ENCODE measurements at places on chromosomes 4 and X. TPM values are rescaled to one million over a fixed set of nuclear protein-coding genes. Genes with fewer than 3 reads are reported as not detected.
A peak's percentile ranks its signal among the peaks of the same experiment; 100 is the strongest.

CCSER1 gene
- 0.77 TPM for total RNA-seq

ADGRG2 gene
- total RNA-seq = 0.43 TPM

USP51 gene
- 6.6 TPM for total RNA-seq

PARM1 gene
- total RNA-seq = 1.6 TPM

MND1 gene
- 42.2 TPM for total RNA-seq

ATG4A gene
- 4.5 TPM for total RNA-seq

WDR1 gene
- total RNA-seq = 83.1 TPM

HAUS7 gene
- 25.9 TPM for total RNA-seq

NXF2B gene
- total RNA-seq = 2.2 TPM

GRID2 gene
- 0.17 TPM for total RNA-seq

- H3K4me3 ChIP-seq = no peak overlapping the region
- no peak for DNase-seq
- no peak overlapping the region for H3K27ac ChIP-seq
- H3K36me3 ChIP-seq = no peaks in the 10 kb centered on the region
- peaks cover 2% of the 10 kb centered on the region for H3K4me1 ChIP-seq
- no peaks in the 10 kb centered on the region for H3K27me3 ChIP-seq
Observed at GRCh38 chrX:13868591-13868990, 51.7 kb upstream of the GPM6B start.

- H3K36me3 ChIP-seq = no peaks in the 10 kb centered on the region
- DNase-seq = no peak
- H3K4me1 ChIP-seq = no peaks in the 10 kb centered on the region
Observed at GRCh38 chr4:99879458-99879857, 14.8 kb downstream of the LAMTOR3 start.

DNA sequence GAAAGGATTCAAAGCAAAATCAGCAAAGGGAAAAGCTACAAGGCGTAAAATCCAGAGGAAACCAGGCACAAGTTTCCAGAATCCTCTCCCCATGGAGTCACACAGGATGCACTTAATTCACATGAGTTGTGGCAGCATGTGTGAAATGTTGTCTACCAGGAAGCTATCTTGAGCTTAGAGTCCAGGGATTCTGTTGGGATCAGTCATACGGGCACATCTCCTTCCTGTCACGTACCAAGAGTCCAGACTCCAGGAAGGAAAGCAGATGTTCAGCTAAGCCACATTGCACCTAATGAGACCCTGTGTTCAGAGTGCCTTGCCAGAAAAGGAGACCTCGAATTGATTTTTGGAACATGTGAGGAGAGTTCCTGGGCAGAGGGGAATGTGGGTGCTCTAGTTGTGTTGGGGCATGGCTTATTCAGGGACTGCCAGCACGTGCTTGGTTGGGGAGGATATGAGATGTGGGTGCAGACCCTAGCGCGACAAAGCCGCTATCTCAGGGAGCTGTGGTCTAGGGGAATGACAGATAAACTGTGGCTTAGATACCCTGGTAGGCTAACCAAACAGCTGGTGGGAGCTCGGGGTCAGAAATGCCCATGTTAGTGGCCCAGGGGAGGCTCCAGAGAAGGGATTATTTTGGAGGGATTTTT lies 70.0 kb downstream of the EVC start:
- peaks cover 9% of the 10 kb centered on the region for H3K36me3 ChIP-seq
- no peak overlapping the region for H3K4me3 ChIP-seq
- no peak for DNase-seq
- no peaks in the 10 kb centered on the region for H3K27me3 ChIP-seq

GRCh38 chr4:168795346-168795745 lies 214.7 kb downstream of the CBR4 start:
- H3K36me3 ChIP-seq = no peaks in the 10 kb centered on the region
- H3K4me1 ChIP-seq = peaks cover 7% of the 10 kb centered on the region
- no peak for DNase-seq
- no peaks in the 10 kb centered on the region for H3K27me3 ChIP-seq
- no peak overlapping the region for H3K4me3 ChIP-seq
- no peak overlapping the region for H3K27ac ChIP-seq

- peaks cover 4% of the 10 kb centered on the region for H3K4me1 ChIP-seq
- DNase-seq = no peak
- no peaks in the 10 kb centered on the region for H3K27me3 ChIP-seq
- H3K27ac ChIP-seq = no peak overlapping the region
Observed at GRCh38 chrX:10554612-10555270, 65.6 kb downstream of the MID1 start.

DNA sequence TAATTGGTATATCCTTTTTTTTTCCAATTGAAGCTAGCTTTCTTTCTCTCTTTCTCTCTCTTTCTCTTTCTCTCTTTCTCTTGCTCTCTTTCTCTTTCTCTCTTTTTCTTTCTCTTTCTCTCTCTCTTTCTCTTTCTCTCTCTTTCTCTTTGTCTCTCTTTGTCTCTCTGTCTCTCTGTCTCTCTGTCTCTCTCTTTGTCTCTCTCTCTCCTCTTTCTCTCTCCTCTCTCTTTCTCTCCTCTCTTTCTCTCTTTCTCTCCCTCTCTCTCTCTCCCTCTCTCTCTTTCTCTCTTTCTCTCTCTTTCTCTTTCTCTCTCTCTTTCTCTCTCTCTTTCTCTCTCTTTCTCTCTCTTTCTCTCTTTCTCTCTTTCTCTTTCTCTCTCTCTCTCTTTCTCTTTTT lies 66.6 kb downstream of the ASMT start:
- no peaks in the 10 kb centered on the region for H3K36me3 ChIP-seq
- H3K27me3 ChIP-seq = no peaks in the 10 kb centered on the region
- H3K4me1 ChIP-seq = no peaks in the 10 kb centered on the region
- no peak overlapping the region for H3K4me3 ChIP-seq
- DNase-seq = no peak

DNA sequence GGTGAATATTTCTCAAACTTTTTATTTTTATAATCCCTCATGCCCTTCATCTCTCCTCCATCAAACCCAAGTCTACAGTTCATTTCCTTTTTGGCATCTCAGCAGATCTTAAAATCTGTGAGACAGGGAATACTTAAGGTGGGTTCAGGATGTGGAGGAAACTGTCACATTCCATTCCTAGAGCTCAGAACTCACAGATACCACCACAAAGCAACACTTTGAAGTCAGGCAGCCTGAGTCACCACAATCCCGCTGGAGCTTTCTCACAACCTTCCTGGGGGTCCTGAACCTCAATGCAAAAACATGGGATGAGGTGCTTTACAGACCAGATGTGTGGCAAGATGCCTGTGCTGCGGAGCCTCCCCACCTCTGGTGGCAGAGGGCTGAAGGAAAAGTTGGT lies 63.2 kb downstream of the HHIP start:
- H3K36me3 ChIP-seq = no peaks in the 10 kb centered on the region
- peak; percentile 23 for DNase-seq
- no peak overlapping the region for H3K27ac ChIP-seq
- no peak overlapping the region for H3K4me3 ChIP-seq
- H3K4me1 ChIP-seq = peaks cover 36% of the 10 kb centered on the region

DNA sequence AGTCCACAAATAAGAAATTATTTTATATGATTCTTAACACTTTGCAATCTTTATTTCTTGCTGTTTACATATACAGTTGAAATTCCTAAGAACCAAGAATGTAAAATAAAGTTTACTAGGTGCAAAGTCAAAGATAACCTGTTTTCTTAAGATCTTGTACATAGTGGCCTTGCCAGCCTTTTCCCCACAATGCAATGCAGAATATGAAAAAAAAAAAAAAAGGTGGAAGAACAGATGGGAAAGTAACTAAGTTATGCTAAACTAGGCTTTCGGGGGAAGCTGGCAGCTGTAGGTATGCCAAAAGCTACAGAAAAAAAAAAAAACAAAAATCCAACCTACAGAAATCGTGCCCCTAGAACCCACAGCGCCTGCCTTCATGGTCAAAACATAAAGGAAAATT lies 1588.4 kb downstream of the STIM2 start:
- H3K4me3 ChIP-seq = no peak overlapping the region
- H3K36me3 ChIP-seq = no peaks in the 10 kb centered on the region
- DNase-seq = no peak
- H3K27ac ChIP-seq = no peak overlapping the region

DNA sequence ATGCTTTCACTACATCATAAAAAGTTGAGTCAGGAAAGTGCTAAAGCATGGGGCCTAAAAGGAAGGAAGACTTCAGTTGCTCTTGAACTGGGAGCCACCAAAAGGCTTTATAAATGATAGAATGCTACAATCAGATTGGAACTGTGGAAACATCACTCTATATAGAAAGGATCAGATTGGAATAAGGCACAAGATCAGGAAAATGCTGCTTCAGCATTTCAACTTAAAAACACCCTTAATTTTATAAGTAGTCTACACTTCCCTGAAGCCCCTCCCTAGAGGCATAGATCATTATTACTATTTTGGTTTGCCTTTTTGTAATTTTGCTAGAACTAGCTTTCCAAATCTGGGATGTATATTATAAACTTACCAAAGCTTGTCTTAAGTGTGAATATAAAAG lies 170.7 kb downstream of the FANCB start:
- H3K4me3 ChIP-seq = no peak overlapping the region
- no peak for DNase-seq
- H3K27me3 ChIP-seq = no peaks in the 10 kb centered on the region
- no peaks in the 10 kb centered on the region for H3K4me1 ChIP-seq
- no peaks in the 10 kb centered on the region for H3K36me3 ChIP-seq
- no peak overlapping the region for H3K27ac ChIP-seq

DNA sequence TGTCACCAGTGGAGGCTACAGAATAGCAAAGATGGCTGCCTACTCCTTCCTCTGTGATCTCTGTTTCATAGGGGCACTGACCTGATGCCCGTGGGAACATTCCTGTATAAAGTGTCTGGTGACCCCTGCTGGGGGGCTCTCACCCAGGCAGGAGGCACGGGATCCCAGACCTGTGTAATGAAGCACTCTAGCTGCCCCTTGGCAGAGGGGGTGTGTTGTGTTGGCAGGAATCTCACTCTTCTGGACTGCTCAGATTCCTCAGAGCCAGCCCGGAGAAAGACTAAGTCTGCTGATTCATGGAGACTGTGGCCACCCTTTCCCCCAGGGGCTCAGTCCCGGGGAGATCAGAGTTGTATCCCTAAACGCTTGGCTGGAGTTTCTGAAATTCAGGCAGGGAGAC lies 648.3 kb downstream of the SPRY1 start:
- H3K27me3 ChIP-seq = no peaks in the 10 kb centered on the region
- H3K4me1 ChIP-seq = no peaks in the 10 kb centered on the region
- DNase-seq = peak; percentile 8
- H3K27ac ChIP-seq = no peak overlapping the region
- no peaks in the 10 kb centered on the region for H3K36me3 ChIP-seq

- H3K27me3 ChIP-seq = peaks cover 29% of the 10 kb centered on the region
- H3K27ac ChIP-seq = no peak overlapping the region
- no peaks in the 10 kb centered on the region for H3K4me1 ChIP-seq
- H3K4me3 ChIP-seq = no peak overlapping the region
Observed at GRCh38 chr4:4803216-4803911, 56.1 kb upstream of the MSX1 start.

- H3K4me3 ChIP-seq = no peak overlapping the region
- H3K27ac ChIP-seq = no peak overlapping the region
- no peaks in the 10 kb centered on the region for H3K36me3 ChIP-seq
Observed at GRCh38 chr4:99642725-99643489, 14.7 kb downstream of the C4orf54 start.

DNA sequence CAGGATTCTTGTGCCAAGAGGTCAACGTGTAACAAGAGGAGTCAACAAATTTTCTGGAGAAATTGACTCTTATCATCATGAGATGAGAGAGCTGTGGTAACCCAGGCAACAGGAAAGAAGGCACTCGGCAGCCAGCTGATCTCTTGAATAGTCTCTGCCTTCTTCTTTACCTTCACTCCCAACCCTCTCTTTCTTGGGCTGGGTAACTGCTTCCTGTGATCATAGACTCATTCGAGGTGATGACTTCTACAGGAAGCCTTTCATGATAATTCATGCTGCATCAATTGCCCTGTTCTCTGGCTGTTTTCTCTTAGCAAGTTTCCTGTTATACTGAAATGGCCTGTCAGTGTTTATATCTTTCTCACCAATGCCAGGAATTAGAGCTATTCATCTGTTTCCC lies 70.8 kb upstream of the FSTL5 start:
- no peaks in the 10 kb centered on the region for H3K36me3 ChIP-seq
- H3K27me3 ChIP-seq = no peaks in the 10 kb centered on the region
- H3K4me3 ChIP-seq = no peak overlapping the region
- no peak for DNase-seq

DNA sequence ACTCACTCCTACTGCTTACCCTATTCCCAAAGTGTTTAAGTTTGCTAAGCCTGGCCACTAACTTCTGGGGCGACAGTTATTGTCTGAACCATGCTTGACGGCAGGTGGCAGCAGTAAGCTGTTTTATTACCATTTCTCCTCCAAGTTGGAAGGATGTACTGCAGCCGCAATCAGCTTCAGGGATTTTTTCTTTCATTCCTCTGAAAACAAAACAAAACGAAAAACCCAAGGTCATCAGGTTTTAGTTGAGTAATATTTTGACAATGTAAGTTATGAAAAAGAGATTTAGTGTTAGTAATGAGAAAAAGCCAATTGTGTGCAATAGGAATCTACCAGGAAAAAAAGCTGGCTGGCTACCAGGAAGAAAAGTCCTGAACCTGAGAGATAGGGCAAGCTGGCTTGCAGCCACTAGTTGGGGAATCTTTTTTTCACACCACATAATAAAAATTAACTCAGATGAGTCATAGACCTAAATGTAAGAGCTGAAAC lies 13.2 kb upstream of the RAB9B start:
- peak; percentile 67 for DNase-seq
- H3K4me1 ChIP-seq = no peaks in the 10 kb centered on the region
- H3K4me3 ChIP-seq = no peak overlapping the region
- H3K36me3 ChIP-seq = no peaks in the 10 kb centered on the region
- H3K27me3 ChIP-seq = no peaks in the 10 kb centered on the region

Data from neural progenitor cell (in vitro differentiated cells).